CD14-positive monocyte (primary cell): ENCODE measurements at places on chromosomes 5 and 9.

- DNase-seq, result no peak
These were observed 101.5 kb downstream of the LRRC70 start for GRCh38 chr5:62680121-62680520.

- DNase-seq, result no peak
These were observed 118.3 kb downstream of the NR6A1 start for GRCh38 chr9:124652615-124653393.

GRCh38 chr9:126698251-126698650, 84.5 kb downstream of the LMX1B start:
- DNase-seq, result no peak

- no peak for DNase-seq
These were observed 68.9 kb upstream of the ANKRD55 start for GRCh38 chr5:56302027-56302426.

DNA sequence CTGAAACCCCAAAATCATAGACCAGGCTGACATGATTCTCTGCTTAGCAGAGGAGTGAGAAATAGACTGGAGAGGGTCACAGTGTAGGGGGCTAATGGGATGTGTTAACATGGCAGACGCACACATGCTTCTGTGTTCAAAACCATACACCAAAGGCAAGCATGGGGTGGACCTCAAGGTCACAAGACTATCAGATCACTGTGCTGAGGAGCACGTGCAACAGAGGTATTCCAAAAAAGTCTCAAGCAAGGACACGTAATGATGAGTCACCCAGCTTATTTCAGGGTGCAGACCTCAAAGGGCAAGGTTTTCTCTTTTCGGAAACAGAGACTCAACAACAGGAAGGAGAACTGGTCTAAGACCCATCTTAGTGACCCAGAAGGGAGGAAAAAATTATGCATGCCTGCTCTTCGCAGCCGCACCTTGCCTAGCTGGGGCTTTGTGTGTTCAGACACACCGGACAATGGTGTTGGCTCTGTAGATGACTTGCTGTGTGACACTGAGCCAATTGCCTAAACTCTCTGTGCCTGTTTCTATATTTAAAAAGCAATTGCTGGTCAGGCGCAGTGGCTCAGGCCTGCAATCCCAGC, 20.3 kb downstream of the WHRN start:
- peak; percentile 94 for DNase-seq

DNA sequence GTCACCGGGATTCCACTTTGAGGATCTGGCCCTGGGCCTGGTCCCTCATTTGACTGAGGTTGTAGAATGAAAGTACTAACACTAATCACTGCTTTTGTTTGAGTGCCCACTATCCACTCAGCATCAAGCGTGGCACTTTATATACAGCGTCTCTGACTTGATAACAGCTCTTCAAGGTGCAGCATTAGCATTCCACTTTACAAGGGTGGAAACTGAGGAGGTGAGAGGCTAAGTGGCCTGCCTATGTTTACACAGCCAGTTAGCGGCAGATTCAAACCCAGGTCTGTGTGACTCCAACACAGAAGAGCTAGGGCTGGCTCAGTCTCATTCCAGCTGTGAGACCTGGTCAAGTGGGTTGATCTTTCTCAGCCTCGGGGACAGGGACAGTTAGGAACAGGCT, 5.9 kb downstream of the KCNMB1 start:
- no peak for DNase-seq

DNA sequence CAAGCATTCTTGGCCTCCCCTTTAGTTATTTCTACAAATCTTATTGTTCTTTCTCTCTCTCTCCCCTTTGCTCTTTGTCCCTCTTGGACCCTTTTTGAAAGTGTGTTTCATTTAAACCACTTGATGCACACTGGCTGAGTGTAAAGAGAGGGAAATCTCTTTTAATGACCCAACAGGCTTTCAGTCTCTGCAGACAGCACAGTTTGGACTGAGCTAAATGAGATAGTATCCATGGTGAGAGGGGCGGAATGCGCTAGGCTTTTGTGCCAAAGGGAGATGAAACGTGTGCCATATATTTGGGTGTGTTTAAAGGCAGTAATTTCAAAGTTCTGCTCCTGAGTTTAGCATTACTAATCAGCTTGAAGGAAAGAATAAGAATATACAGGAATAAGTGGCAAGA, 184.9 kb downstream of the PCSK1 start:
- no peak for DNase-seq

DNA sequence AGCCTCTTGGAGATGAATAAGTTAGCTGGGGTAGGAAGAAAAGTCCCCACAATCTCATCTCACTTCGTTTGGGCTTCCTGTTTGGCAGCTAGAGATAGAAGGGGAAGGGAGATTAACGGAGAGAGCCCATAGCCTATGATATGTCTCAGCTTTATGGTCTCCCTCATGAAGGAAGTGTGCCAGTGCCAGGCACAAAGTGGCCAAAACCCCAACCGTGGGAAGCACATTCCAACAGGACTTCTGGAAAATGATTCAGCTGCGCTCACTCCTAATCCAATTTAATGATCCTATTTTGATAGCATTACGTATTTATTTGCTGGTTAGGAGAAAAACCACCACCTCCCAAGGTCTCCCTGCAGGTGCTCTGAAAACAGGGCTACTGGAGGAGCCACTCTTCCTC, 303.1 kb upstream of the CLINT1 start:
- no peak for DNase-seq

DNA sequence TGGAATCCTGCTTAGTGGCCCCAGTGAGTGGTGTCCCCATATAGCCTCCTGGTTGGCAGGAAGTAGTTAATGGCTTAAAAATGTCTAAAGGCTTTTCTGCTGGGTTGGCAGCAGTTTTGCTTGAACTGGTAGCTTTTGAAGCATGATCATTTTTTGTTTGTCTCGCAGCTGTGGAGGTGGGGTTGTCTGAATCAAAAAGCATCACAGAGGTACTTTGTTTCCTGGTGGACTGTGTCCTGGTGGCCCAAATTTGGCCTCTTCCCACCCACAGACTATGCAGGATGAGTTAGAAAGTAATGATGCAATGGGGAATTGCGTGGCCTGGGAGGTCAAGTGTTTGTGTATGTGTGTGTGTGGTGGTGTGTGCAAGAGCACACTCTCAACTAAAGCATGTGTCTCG, 322.7 kb downstream of the ARHGEF28 start:
- no peak for DNase-seq

GRCh38 chr9:92617195-92617813, 52.6 kb downstream of the IPPK start:
- DNase-seq, result no peak

DNA sequence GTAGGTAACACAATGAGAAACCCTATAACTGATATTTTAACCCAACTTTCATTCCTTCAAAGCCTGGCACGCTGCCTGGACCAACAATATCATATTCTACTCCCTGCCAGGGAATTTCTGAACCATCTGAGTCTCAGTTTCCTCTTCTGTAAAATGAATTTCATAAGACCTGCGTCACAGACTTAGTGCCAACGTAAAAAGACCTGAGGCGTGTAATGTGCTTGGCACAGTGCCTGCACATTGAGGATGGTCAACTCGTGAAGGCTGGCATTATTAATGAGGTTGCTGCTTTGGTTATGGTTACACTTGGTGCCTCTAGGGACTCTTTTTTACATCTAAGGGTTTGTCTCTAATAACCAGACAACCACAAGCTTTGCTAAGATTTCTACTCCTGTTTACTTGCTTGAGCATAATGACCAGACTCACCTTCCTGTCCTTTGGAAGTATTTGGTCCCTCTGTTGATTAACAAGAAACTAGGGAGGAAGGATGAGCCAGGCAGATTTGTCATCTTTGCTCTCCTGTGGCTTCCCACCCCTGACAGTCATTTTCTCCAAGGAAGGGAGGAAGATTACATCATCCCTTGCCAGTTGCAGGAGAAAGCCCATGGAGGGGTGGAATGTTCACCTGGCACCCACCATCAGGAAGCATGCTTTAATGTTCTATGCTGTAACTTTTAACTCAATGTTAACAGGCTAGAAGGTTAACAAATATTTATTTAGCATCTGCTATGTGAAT, 79.0 kb downstream of the PAPPA start:
- DNase-seq, result no peak

DNA sequence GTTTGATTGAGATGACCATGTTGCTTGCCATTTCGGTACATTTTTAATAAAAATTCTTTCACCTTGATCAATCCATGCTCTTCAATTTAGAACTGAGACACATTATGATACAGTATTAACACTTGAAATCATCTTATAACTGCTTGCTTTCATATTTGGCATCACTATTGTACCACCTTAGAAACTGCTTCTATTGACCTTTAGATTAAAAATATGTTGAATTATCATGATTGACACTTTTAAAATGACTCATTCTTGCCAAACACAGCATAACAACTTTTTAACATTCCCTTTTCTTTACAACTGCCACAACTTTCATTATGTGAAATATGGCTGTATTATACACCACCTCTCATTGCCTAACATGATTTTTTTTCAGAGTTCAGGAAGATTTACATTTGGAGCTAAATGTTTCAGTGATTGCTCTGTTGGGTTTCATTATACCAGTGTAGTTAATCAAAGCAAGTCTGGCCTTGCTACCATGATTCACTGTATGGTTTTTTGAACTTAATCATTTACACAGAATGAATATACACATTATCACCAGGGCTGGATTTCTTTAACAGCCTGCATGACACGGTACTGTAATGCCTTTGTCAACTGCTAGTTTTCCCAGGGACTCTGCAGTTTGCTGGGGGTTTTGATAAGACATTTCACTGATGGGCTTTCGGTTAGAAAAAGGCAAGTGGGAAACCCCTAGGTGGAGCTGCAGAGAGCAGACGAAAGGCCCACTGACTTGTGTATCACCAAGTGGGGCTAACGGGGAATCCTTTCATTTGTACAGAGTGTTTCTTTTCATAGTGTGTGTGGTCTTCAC, 93.6 kb upstream of the TLE4 start:
- no peak for DNase-seq

GRCh38 chr5:142720641-142721271, 34.9 kb upstream of the FGF1 start:
- DNase-seq, result no peak

DNA sequence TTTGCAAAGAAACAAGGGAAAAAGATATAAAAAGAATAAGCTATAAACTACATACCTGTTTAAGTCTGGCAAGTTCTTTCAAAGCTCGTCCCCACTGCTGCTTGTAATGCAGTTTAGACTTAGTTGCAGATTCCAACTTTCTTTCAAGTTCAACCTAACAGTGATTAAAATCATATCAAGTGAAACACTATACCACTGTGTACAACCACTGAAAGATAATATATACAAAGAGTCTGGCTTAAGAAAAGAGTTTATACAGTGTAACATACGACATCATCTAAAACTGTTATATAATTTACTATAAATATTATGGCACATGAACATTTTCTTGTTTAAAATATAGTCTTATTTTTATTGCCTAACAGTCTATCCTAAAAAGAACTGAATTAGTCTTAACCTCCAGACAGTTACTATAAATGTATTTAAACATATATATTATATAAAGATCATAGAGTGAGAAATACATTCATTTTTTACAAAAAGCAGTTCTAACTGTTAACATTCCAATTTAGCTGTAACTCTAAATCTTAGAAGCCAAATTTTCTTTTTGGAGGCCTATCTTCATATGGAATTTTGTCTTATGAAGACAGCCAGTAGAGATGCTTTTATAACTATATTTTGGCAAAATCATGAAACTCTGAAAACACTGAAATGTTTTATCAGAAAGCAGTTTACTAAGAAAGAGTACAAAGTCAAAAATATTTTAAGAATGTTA, 58.6 kb downstream of the CEP120 start:
- no peak for DNase-seq

DNA sequence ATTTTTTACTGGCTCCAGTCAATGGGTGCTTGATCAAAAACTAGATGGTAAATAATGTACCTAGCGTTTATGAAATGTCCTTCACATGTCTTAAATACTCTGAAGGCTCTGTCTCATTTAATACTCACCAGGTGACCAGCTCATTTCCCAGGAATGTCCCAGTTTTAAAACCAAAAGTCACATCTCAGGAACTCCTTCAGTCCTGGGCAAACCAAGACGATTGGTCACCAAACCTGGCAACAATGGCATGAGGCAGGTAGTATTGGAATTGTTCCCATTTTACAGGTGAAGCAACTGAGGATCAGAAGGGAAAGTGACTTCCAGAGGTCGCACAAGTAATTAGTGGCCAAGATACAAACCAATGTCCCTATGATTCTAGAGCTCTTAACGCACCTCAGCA, 27.7 kb downstream of the SMIM23 start:
- no peak for DNase-seq

GRCh38 chr5:127038550-127038949, 8.2 kb upstream of the MARCHF3 start:
- no peak for DNase-seq

DNA sequence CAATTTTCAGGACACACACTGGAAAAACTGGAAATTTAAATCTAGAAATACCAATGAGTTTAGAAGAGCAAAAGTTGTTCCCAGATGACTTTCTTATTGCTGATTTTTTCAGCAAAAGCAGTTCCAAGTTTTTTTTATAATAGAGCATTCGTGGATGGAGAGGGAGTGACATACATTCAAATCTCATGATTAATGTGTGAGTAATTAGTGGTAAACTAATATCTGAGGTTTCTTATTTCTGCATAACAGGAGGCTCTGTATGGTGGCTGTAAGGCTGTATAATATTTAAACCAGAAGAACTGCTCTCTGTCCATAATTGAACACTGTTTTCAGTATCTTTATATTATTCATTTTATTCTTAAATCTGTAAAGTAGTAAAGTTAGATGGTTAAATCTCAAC, 25.8 kb downstream of the LYSMD3 start:
- no peak for DNase-seq

DNA sequence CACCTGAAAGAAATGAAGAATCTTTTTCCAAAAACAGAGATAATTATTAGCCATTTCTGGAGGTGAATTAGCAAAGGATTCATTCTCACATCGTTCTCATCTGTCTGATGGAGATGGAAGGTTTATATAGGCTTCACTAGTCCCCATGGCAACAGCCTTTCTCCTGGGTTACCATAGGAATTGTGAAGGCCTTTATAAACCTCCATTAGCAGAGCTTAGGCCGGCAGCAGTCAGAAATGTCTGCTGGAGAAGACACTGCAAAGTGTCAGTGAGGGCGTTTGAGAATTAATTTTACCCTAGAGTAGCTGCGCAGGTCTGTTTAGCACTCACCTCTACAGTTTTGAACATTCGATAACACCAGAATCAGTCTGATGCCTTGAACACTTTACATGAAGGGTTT, 290.4 kb upstream of the NR4A3 start:
- no peak for DNase-seq

GRCh38 chr9:89969156-89969675, 364.4 kb downstream of the GADD45G start:
- DNase-seq, result no peak

DNA sequence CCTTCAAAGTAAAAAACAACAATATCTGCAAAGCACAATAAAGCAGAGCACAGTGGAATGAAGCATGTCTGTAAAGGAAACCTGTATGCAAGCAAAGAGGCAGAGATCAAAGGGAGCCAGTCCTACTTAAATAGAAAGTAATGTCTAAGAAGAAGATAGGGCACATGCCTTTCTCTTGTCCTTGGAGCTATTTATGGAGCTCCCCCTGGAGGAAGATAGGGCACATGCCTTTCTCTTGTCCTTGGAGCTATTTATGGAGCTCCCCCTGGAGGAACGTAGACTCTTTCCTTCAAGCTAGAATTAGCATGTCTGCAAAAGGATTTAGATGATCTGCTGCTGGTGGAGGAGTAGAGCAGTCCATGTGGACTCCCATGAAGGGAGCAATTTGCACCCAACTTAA, 168.1 kb upstream of the RASEF start:
- DNase-seq, result peak; percentile 24
